AG08396 (cell line): ENCODE measurements at places on chromosomes 1 and 21.

GRCh38 chr1:46555826-46556619 lies 4.6 kb upstream of the KNCN start:
- no peak for DNase-seq

- peak; percentile 89 for DNase-seq
These were observed 746 bp upstream of the LAMC1 start for GRCh38 chr1:183022202-183023145.

- no peak for DNase-seq
These were observed 26.6 kb downstream of the SCYL3 start for GRCh38 chr1:169867012-169867675.

GRCh38 chr21:45228171-45228641 lies 59.5 kb downstream of the POFUT2 start:
- DNase-seq = peak; percentile 87

DNA sequence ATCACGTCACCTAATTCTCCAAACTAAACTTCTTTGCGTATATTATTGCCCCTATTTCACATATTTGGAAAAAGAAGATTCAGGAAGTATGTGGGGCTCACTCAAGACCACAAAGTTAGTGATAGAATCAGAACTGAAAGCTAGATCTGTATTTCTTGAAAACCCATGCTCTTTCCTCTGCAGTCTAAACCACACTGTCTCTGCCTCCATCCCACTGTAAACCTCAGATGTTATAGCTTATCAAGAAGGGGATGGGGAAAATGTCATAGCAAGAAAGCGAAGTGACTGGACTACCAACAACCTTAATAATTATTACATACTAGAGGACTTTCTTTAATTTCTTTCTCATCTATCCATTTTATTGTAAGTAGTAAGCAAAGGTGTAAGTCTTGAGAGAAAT lies 257.7 kb upstream of the SGIP1 start:
- DNase-seq = no peak

- DNase-seq = no peak
These were observed 333.6 kb upstream of the CAMK1G start for GRCh38 chr1:209249785-209250440.

DNA sequence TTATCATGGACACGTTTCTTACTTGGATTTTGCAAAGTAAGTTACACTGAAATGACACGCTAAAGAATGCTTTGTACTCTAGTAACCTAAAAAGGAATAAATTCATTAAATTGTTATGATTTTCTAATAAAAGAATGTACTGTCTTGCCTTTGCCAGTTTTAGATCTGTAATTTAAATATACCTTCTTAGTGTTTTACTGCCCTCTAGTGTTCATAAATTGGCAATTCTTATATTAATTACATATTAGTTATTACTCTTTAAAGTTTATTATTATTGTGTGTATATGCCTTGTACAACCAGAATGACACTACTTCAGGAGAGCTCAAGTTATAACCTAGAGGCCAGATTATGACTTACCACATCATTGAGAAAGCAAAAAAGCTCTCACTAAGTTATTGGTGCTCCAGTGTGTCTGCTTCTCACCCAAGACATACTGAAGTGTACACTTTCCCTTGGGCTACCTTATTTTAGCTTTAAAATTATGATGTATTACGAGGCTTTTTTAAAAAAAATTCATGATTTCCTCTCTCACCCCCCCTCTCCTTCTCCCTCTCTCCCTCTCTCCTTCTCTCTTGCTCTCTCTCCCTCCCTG lies 169.9 kb downstream of the HS2ST1 start:
- peak; percentile 26 for DNase-seq

- no peak for DNase-seq
These were observed 94.4 kb downstream of the SH3GLB1 start for GRCh38 chr1:86798608-86799291.

GRCh38 chr1:116956378-116956777 lies 45.2 kb upstream of the CD101 start:
- no peak for DNase-seq

- DNase-seq = no peak
These were observed 301.3 kb downstream of the SIPA1L2 start for GRCh38 chr1:232328486-232329102.

- DNase-seq = no peak
These were observed 4.4 kb downstream of the ITPKB start for GRCh38 chr1:226734611-226735153.

DNA sequence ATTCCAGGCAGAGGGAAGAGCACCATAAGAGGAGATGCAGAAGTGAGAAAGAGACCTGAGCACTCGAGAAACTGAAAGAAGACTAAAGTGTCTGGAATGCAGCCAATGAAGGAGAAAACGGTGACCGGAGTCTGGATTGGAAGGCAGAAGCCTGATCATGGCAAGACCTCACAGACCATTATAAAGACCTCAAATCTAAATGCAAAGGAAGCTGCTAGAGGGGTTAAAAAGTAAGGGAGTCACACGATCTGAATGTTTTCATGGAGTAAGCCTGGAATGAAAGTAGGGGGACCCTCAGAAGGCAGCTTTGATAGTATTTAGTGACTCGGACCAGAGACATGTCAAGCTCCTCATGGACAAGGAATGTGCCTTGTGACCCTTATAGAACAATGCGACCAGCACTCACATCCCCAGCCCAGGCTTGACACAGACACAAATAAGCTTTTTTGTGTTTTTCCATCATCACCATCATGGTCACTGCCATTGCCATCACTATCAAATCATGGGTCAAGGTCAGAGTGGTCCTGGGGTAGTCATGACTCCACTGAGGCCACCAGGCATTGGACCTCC lies 183.6 kb downstream of the SEC16B start:
- no peak for DNase-seq

DNA sequence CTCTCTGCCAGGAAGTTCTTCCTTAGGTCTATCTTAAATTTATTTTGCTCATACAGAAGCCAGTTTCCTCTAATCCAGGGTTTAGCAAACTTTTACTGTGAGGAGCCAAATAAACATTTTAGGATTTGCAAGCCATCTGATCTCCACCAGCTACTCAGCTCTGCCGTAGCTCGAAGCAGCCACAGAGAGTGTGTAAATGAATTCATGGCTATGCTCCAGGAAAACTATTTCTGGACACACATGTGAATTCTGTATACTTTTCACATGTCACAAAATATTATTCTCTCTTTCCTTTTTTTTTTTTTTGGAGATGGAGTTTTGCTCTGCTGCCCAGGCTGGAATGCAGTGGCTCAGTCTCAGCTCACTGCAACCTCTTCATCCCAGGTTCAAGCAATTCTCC lies 13.4 kb upstream of the AGTRAP start:
- DNase-seq = no peak
